ENCODE measurements at places on chromosomes 13 and 19.

- no peak for DNase-seq
Observed at GRCh38 chr13:29573190-29573589, 22.3 kb downstream of the SLC7A1 start.

GRCh38 chr13:103062079-103062478 lies 4.1 kb downstream of the SLC10A2 start:
- DNase-seq, result no peak

- DNase-seq, result no peak
Observed at GRCh38 chr13:88112526-88112925, 441.4 kb downstream of the SLITRK5 start.

- DNase-seq, result no peak
Observed at GRCh38 chr13:72303941-72304746, 423.3 kb downstream of the MZT1 start.

GRCh38 chr13:44298314-44298713 lies 75.3 kb upstream of the SERP2 start:
- no peak for DNase-seq

- peak; percentile 3 for DNase-seq
Observed at GRCh38 chr19:23823952-23824389, 65.3 kb upstream of the ZNF681 start.

DNA sequence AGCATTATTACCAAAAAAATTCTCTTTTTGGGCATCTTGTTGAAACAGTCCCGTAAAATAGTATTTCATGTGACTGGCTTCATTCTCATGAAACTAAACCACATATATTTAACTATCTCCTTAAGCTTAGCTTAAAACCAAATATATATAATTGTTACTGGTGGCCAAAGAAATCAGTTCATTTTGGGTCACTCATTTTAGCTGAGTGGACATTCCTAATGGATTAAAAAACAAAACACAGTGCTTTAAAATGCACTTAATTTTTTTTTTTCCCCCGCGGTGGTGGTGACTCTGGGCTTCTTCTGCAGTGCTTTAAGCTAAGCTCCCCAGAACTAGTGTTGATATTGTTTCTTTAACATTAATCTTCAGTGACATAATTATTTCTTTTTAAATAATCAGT lies 540.1 kb downstream of the GPC6 start:
- no peak for DNase-seq

- DNase-seq, result peak; percentile 20
Observed at GRCh38 chr13:40668335-40668734, 1.9 kb upstream of the FOXO1 start.

GRCh38 chr19:56134654-56134921 lies 6.5 kb upstream of the ZNF444 start:
- no peak for DNase-seq

- no peak for DNase-seq
Observed at GRCh38 chr13:114107686-114108081, 24.7 kb downstream of the RASA3 start.

DNA sequence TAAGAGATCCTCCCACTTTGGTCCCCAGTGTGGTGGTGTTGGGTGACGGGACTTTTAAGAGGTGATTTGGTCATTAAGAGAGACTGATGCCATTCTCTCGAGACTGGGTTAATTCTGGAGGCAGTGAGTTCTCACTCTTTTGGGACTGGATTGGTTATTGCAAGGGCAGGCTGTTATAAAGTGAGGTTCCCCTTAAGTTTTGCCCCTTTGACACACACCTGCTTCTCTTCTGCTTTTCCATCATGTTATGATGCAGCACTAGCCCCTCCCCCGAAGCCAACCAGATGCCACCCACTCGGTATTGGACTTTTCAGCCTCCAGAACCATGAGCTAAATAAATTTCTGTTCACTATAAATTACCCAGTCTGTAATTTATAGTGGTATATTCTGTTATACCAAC lies 16.3 kb upstream of the GRAMD1A start:
- no peak for DNase-seq

- no peak for DNase-seq
Observed at GRCh38 chr19:40639638-40639982, 38.4 kb downstream of the LTBP4 start.

- no peak for DNase-seq
Observed at GRCh38 chr13:82569581-82569980, 1312.7 kb downstream of the SLITRK1 start.

- DNase-seq, result no peak
Observed at GRCh38 chr19:18833141-18833476, 1.4 kb downstream of the UPF1 start.

DNA sequence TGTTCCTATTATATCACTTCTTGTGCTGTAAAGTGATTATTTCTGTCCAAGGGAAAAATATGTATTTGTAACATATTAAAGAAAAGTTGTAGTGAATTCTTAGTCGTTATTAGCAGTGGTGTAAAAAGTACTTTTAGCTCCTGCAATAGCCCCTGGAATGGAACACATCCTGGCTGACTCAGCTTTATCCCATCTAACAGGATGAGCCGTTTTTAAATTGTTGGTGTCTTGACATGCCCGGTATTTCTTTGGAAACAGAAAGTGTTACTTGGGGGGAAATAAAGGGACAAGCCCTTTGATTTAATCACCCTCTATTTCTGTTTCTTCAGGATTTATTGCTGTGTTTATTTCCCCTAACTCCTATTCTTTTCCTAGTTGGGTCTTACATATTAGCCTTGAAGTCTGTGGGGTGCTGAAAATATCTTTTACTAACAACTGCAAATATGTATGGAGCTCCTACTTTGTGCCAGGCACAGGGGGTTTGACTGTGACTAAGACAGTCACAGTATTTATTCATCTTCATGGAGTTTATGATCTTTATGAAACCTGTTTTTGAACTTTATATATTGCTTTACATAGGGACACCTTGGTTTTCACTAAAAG lies 17.9 kb downstream of the COG3 start:
- DNase-seq, result no peak

DNA sequence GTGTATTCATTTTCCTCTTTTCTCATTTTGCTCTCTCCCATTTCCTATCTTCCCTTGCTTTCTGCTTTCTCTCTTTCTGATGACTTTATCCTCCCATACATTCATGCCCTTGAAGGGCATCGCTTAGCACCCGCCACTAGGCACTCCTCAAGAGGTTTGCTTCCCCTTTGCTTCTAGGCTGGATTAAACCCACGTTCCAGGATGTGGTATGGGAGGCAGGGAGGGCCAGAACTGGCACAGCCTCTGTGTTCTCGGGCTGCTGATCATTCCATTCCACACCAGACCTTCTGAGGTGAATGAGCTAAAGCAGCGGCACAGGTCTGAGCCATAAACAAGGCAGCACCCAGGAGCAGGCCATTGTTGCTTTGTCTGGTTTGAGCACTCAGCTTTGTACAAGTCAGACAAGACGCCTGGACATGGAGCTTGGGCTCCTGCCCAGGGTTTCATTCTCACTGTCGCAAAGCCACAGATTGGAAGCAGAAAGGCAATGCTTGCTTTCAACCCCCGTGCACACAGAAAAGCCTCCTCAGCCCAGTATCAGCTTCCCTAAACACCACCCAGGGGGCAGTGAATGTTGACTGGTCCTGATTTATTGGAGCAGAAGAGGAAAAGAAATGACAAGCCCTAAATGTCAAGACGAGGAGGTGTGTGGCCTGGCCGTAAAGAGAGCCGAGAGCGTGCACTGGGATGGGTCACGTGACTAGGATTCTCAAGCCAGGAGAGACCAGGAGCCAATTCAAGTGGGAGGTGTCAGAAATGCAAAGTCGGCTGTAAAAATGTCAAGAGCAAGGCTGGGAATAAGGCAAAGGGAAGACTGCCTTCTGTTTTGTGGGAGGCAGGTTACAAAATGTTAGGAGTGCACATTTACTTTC lies 218.0 kb upstream of the SERP2 start:
- DNase-seq, result no peak

DNA sequence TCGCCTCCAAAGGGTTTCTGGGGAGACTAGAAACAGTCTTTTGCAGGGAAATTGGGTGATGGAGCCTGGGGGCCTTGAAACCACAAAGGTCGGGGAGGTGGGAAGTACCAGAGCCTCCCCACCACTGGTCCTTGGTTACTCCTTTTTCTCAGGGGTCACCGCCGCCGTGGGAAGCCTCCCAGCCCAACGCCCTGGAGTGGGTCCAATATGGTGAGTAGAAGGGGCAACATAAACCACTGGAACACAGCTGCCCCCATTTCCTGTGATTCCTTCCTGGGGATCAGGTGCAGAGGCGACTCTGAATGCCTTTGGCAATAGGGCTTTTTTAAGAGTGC lies 5.8 kb downstream of the PGLYRP1 start:
- no peak for DNase-seq

- no peak for DNase-seq
Observed at GRCh38 chr19:16607819-16608218, 20.2 kb downstream of the MED26 start.

DNA sequence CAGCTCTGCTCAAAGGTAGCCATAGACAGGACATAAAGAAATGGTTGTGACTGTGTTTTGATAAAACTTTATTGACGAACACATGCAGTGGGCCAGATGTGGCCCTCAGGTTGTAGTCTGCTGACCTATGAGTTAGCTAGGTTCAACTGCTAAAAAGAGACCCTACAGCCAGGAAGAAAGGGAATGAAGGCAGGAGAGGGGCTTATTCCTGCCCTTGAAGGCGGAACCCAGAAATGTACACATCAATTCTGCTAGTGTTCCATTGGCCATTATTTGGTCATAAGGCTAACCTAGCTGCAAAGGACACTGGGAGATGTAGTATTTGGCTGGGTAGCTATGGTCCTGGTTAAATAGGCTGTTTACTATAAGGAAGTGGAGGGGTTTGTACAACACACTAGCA lies 18.0 kb downstream of the APBA3 start:
- no peak for DNase-seq

DNA sequence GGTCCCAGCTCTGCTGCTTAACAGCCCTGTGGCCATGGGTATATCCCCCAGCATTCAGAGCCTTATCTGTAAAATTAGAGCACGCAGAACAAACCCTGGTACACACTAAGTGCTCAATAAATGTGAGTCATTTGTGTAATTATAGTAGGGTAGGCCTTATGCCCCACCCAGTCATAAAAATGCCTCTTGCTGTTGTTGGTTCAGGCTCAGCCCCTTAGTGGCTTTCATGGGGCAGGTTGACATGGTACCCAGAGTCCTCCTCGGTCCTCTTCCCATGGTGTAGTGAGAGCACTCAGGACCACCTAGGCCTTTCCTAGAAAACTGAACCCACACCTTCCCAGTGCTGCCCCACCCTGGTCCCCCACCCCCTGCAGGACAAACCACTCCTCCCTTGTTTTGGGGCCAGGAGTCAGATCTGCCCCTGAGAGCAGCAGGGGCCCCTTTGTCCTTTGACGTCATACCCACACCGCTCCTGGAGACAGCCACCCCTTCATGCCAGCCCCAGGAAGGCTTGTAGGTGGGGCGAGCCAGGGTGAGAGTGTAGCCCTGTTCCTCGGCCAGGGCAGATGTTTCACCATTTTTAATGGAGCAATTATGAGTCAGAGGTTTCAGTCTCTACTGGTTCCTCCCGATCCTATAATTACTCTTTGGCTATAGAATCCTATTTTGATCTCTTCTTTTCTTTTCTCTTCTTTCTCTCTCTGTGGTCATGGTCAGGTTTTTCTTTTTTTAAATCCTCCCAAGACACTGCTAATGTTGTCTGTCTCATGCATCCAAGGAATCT lies 36.8 kb downstream of the ACTN4 start:
- DNase-seq, result no peak

GRCh38 chr13:110170882-110171281 lies 136.1 kb downstream of the COL4A1 start:
- no peak for DNase-seq

GRCh38 chr19:37309834-37310575 lies 60.9 kb upstream of the ZNF527 start:
- no peak for DNase-seq

DNA sequence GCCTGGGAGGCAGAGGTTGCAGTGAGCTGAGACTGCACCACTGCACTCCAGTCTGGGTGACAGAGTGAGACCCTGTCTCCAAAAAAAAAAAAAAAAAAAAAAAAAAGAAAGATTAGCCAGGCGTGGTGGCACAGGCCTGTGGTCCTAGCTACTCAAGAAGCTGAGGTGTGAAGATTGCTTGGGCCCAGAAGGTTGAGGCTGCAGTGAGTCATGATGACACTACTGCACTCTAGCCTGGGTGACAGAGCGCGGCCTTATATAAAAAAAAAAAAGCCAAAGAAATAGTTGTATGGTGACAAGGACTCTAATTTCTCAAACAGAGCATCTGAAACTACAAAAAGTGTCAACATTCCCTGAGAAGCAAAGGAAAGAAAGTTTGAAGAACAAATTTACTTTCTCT lies 3.4 kb downstream of the PBX4 start:
- no peak for DNase-seq

- no peak for DNase-seq
Observed at GRCh38 chr19:1910177-1910576, 5.0 kb downstream of the ADAT3 start.

- DNase-seq, result no peak
Observed at GRCh38 chr13:33953203-33953602, 135.3 kb downstream of the RFC3 start.

DNA sequence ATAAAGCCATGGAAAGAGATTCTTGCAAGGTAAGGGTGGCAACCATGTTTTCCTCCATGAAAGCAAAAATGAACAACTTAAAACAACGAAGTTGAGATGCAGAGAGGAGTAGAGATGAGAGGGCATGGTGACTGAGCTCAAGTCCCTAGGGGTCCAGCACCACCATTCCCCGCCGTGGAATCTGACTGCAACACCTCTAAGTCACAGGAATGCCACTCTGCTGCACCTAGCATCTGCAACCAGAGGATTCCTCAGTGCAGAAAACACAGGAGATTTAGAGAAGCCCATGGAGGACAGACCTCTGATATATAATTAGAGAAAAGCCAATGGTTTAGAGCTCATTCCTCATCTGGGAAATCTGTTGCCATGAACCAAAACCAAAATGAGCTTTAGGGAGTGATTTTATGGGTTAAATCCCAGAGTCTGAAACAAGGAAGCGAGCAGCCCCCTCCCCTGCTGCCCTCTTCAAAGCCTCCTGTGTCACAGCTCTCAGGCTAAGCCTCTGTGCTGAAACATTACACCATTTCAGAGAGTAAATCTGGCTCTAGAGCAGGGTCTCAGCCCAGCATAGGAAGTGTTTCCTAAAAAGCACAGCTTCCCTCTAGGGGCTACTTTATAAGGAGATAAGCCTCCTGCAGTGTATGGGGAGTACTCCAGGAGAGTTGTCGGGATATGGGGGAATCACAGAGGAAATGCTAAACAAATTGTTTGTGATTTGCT lies 1043.6 kb downstream of the UQCRFS1 start:
- no peak for DNase-seq

DNA sequence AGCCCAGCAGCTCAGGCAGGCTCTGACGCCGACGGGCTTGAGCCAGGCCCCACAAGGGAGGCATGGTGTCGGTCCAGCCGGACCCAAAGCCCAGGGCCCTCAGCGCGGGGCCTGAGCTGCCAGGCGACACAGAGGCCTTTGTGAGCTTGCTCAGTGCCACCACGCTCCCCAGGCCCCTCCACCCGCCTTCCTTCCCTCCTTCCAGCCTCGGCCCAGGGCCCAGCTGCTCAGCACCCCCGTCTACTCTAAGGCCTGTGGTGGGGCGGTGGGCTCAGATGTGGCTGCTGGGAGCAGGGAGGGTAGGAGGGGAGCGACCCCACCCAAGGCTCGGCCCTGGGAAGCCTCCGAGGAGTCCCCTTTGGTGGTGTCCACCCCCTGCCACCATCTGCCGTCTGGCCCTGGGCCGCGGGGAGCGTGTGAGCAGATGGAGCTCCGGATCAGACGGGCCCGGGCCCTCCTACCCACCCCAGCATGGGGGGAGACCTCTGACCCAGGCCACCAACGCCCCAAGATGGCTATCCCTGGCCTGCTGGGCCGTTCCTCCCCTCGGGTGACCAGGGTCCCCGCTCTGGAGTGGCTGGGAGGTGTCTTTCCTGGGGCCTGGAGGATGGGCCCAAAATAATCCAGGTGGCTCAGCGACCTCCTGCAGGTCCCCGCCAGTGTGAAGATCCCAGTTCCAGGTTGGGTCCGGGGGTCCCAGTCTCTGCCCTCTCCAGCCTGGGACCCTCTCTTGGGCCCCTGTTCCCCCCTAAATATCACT lies 7.8 kb downstream of the ZBTB7A start:
- DNase-seq, result no peak

Measured in T follicular helper cell (primary cell).